Astrocyte (in vitro differentiated cells and primary cell): ENCODE measurements at places on chromosomes 13 and 19. TPM values are rescaled to one million over a fixed set of nuclear protein-coding genes. Genes with fewer than 3 reads are reported as not detected.

GRCh38 chr19:16419669-16420335 lies 52.0 kb downstream of the EPS15L1 start:
- no peak for DNase-seq

Gene DGKH
- 16.4 and 19.2 TPM in 2 replicates for total RNA-seq

Gene TEX29
- 0.43 TPM in 1 of 2 replicates, not detected in the other for total RNA-seq

DNA sequence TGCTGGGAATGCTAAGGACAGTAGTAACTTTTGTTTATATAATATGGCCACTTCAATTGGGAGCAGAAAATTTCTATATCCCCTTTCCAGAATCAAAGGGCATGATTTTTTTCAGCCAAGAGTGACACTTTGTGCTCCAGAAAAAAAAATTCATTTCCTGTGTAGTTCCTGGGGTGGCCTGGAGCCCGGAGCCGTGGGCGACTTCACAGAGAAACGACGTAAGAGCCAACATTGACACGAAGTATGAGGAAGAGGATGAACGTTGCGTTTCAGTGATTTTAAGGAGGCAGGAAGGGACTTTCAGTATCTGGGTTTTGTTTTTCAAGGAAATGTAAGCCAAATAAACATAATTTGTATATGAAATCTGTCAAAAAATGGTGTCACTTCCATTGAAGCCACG lies 187.6 kb downstream of the STK24 start:
- peak; percentile 18 for DNase-seq

Gene ANGPTL4
- 110 and 115 TPM in 2 replicates for total RNA-seq

DNA sequence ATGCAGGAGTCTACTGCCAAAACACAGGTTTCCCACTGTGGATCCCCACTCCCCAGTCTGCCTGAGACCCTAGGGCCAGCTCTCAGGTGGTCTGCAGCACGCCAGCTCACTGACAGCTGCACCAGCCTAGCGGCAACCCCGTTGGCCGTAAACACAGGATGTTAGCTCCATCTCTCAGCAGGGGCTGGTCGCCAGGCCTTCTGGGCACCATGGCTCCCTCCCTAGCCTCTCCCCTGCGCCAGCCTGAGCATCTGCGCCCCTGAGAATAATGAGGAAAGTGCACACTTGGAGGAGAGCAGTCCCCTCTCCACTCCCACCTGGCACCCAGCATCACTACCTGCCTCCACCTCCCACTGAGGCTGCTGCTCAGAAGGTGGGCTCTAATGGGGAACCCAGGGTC lies 20.8 kb upstream of the EPHX3 start:
- no peak for DNase-seq

DNA sequence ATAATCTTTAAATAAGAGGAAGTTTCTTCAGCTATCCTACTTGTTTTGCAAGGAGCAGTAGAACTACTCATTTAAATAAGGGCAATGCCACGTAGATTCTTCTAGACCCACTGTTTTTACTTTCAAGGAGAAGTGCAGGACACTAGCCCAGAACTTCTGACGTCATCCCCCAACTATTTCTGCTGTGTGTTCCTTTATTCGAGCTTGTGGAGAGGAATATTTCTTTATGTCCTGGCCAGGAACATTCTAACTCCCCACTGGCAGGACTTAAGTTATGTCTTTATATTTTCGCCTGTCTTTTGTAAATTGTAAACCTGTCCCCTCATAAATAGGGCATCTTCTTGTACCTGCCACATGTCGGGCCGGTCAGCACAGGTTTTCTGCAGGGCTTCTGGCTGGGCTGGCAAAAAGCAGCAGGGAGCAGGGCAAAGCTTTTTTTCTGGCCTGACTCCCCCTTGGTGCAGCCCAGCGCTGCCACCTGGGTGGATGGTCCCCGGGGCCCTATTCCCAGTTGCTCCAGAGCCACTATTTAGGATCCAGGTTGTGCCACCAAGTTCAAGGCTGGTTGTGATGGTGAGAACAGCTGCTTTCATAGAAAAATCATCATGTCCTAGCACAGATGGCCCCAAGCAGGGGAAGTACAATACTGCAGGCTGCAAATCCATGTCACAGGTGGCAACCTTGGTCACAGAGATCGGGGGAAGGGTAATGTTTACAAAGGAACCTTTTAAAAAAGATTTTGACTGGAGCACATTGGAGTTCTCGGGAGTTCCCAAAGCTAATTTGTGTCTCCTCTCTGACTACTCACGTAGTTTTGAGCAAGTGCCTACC lies 1.8 kb downstream of the MBNL2 start:
- peak; percentile 95 for DNase-seq

DNA sequence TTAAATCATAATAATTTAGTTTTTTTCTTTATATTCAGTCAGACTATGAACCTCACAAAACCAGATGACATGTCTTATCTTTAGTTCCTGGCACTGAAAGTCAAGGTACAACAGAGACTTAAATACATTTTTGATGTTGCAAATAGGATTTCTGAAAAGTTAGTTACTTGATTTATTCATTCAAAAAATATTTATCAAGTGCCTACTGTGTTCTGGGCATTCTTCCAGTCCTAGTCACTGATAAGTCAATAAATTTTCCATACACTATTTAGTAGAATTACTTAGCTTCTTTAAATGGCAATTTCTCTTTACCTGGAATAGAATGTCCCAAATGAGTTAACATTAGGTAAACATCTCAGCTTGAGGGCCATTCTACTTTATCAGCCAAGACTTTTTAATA lies 938.3 kb upstream of the PCDH9 start:
- peak; percentile 25 for DNase-seq

- DNase-seq = no peak
Measured at GRCh38 chr13:38564256-38565150, 122.4 kb upstream of the FREM2 start.

DNA sequence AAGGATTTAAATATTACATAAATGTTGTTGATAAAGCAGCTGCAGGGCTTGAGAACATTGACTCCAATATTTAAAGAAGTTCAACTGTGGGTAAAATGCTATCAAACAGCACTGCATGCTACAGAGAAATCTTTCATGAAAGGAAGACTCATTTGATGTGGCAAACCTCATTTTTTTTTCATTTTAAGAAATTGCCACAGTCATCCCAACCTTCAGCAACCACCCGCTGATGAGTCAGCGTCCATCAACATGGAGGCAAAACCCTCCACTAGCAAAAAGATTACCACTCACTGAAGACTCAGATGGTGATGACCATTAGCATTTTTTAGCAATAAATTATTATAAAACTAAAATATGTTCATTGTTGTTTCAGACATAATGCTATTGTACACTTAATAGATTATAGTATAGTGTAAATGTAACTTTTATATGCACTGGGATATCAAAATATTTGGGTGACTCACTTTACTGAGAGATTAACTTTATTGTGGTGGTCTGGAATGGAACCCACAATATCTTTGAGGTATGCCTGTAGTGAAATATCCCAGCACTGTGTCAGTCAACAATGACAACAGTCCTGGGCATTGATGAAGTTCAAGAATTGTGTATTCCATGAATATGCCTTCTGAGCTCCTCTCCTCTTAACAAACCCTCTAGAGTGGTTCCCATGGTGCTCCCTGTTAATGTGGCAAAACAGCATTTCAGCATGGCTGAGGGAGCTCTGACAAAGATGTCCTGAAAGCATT lies 52.4 kb upstream of the SOX21 start:
- DNase-seq = peak; percentile 48

DNA sequence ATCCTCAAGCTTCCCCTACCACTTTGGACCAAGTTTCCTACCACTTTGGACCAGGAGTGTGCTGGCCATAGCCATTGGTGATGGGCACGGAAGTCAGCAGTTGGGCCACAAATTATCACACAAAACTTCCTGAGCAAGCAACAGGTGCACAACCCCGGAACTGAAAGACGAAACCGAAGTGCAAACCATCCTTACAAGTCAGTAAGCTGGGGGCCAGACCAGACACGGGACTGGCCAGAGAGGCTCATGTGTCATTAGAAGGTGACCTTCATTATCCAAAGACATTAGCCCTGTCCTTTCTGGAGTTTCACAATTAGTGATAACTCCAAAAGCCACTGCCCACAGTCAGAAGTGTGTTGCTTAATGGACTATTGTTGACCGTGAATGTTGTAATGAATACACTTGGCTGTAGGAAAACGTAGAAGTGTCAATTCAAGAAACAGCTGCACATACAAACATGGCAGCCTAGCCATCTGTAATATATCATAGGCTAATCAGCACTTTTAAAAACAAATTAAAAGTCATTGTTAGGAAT lies 244.1 kb upstream of the IRS2 start:
- no peak for DNase-seq
